IMR-90 (cell line): ENCODE measurements at places on chromosomes 7 and 10. TPM values are rescaled to one million over a fixed set of nuclear protein-coding genes. Genes with fewer than 3 reads are reported as not detected.

GRCh38 chr7:139776486-139777132, 1.2 kb downstream of the HIPK2 start:
- DNase-seq, result peak; percentile 54
- no peaks in the 10 kb centered on the region for H3K27me3 ChIP-seq
- H3K4me1 ChIP-seq, result peaks cover 23% of the 10 kb centered on the region
- H3K27ac ChIP-seq, result peak overlapping the region; percentile 99
- H3K36me3 ChIP-seq, result peaks cover 17% of the 10 kb centered on the region

- no peaks in the 10 kb centered on the region for H3K36me3 ChIP-seq
- no peak overlapping the region for H3K27ac ChIP-seq
Observed at GRCh38 chr10:43119416-43120115, 18.7 kb upstream of the CSGALNACT2 start.

- no peaks in the 10 kb centered on the region for H3K36me3 ChIP-seq
- no peaks in the 10 kb centered on the region for H3K4me1 ChIP-seq
- H3K27ac ChIP-seq, result no peak overlapping the region
- no peak overlapping the region for H3K4me3 ChIP-seq
- DNase-seq, result no peak
Observed at GRCh38 chr7:129522088-129522970, 20.0 kb downstream of the SMKR1 start.

DNA sequence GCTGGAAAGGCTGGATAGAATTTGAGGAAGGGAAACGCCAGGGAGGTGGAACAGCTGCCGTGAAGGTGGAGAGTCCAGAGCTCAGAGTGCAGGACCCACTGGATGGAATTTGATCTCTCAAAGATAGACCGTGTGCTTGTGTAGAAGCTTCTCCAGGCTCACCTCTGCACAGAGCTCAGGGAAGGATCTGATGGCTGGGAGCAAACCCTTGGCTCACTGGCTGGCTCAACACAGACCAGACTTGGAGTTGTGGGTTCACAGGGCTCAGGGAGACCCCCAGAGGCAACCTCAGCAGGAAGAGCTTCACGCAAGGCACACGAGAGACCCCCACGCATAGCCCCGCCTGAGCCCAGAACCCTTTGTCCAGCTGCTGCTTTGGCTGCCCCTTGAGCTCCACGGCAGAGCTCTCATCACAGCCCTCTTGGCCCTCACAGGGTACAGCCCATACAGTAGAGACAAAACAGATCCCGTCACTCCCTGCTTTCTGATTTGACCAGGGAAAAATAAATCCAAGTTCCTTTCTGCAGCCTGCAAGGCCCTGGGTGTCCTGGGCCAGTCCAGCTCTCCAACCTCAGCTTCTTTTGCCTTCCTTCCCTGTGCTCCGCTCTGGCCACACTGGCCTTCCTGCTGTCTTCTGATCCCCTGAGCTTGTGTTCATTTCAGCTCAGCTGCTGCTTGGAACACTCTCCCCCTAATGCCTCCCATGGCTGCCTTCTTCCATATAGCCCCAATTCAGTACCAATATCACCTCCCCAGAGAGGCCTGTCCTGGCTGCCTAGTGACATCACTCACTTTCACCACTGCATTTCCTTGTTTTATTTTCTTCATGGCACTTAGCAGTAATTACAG, 26.3 kb downstream of the GHRHR start:
- no peaks in the 10 kb centered on the region for H3K36me3 ChIP-seq
- no peaks in the 10 kb centered on the region for H3K4me1 ChIP-seq
- no peak overlapping the region for H3K4me3 ChIP-seq
- H3K27me3 ChIP-seq, result peaks cover 17% of the 10 kb centered on the region
- no peak overlapping the region for H3K27ac ChIP-seq
- DNase-seq, result no peak

RBM48 gene
- total RNA-seq, result 5.6 and 10.6 TPM in 2 replicates

DHTKD1 gene
- 20.3 and 27.8 TPM in 2 replicates for total RNA-seq

SSC4D gene
- total RNA-seq, result 0.36 and 0.56 TPM in 2 replicates

ODAD2 gene
- total RNA-seq, result 0.72 and 1.1 TPM in 2 replicates

ADAM8 gene
- total RNA-seq, result under 0.01 and 0.28 TPM in 2 replicates

DNA sequence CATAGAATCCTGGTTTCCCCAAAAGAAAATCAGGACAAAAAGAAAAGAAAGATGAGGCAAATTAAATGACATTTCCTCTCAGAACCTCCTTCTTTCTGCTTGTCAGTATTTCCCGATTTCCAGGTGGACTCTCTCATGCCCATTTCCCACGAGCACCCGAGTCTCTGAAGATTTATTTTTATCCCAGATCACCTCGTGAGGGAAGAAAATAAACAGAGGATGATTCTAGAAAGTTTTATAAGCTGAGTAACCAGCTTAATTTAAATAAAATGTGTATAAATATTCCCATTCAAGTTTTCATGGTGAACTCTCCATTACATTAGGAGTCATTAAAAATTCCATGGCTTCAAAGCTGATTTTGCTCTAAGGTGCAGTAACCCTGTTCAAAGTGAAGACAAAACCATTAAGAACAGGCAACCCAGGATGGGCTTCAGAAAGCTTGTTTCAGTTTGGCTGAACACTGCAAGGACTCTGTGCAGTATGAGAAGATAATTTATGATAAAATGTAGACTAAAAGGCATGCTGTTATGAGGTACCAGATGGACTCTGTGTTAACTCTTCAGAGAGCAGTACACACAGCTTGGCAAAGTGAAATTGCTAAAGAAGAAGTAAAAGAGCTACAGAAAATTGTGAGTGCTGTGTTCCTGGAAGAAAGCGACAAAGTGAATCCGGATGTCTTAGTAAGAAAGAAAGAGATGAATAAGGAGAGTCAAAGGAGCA, 521.3 kb upstream of the LRRN3 start:
- no peaks in the 10 kb centered on the region for H3K36me3 ChIP-seq
- no peaks in the 10 kb centered on the region for H3K27me3 ChIP-seq
- H3K27ac ChIP-seq, result peak overlapping the region; percentile 61
- peaks cover 13% of the 10 kb centered on the region for H3K4me1 ChIP-seq
- peak; percentile 75 for DNase-seq
- no peak overlapping the region; the same call in 1 of the 2 replicates for H3K4me3 ChIP-seq

CLDN4 gene
- total RNA-seq, result 2.9 and 3.9 TPM in 2 replicates

TAS2R5 gene
- total RNA-seq, result under 0.01 and 0.36 TPM in 2 replicates

- DNase-seq, result no peak
- H3K27ac ChIP-seq, result no peak overlapping the region
- peaks cover 7% of the 10 kb centered on the region for H3K4me1 ChIP-seq
- H3K27me3 ChIP-seq, result peaks cover 15% of the 10 kb centered on the region
Observed at GRCh38 chr10:78749898-78750297, 318.9 kb upstream of the ZMIZ1 start.

ERVW-1 gene
- not detected in 2 replicates for total RNA-seq

- no peaks in the 10 kb centered on the region for H3K36me3 ChIP-seq
- no peak overlapping the region for H3K4me3 ChIP-seq
- peaks cover 1% of the 10 kb centered on the region; the same call in 1 of the 2 replicates for H3K4me1 ChIP-seq
- DNase-seq, result no peak
- H3K27ac ChIP-seq, result no peak overlapping the region
- H3K27me3 ChIP-seq, result no peaks in the 10 kb centered on the region
Observed at GRCh38 chr7:25613912-25614311, 385.6 kb upstream of the NPVF start.

NANOS1 gene
- under 0.01 and 0.28 TPM in 2 replicates for total RNA-seq
